Kidney glomerular epithelial cell (primary cell): ENCODE measurements at places on chromosomes 1 and 21.

DNA sequence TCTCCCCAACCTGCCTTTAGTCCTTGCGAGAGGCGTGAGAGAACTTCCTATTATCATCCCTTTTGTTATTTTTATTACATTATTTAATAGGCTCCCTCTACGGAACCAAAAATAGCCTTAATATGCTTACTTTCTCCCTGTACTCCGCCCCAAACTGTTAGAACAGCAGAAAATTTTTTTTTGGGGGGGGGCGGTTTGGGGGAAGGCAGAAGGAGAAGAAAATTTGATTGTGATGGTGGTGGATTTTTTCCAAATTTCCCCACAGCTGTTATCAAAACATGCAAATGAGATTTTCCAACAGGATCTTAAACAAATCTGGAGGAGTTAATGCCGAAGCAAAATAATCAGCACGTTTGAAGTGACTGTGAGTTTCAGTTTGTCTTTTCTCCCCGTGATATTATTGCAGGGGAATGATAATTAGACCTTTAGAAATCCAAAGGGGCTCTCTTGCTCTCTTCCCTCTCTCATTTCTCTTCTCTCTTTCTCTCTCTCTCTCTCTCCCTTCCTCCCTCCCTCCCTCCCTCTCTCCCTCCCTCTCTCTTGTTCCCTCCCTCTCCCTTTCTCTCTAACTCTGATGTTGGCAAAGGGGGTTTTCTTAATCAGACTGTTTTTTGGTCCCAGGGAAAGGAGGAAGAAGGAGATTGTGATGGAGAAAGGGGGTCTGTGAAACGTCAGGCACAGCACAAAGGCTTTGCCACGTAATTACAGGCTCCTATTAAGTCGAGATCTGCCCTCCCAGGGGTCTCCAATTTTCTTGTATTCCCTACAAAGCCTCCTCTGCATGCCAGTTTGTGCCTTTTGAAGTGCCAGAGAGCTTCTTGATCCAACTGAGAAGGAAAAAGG lies 1.1 kb upstream of the PRRX1 start:
- no peak for DNase-seq

DNA sequence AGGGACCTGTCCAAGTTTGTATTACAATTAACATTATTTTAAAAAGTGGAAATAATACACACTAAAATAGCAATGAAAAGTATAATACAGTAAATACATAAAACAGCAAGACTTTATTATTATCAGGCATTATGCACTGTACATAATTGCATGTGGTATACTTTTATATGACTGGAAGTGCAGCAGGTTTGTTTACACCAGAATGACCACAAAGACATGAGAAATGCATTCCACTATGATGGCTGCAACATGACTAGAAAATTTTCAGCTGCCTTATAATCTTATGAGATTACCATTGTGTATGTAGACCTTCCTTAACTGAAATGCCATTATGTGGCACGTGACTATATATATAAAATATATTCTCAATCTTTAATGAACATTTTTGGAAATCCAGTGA lies 1699.6 kb downstream of the KCNT2 start:
- DNase-seq: no peak

DNA sequence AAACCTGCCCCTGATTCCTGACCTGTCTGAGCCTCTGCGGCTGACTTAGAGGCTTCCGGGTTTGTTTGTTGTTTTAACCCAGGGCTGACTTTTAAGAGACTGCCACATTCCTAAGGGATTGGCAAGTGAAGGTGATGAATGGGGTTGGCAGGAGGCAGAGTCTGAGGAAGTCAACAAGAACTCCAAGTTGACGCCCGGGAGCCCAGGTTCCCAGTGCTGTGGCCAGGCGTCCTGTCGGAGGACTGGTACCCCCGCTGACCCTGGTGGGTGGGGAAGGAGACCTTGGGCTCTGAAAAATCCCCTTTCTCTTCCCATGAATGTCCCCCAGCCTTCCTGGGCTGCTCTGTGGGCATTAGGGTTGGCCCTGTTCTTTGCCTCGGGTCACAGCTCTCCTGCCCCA lies 19.7 kb upstream of the EPS8L3 start:
- DNase-seq: peak; percentile 87

- peak; percentile 98 for DNase-seq
Measured at GRCh38 chr1:233113009-233113879, 162.8 kb downstream of the NTPCR start.

GRCh38 chr1:187051618-187052232 lies 223.0 kb downstream of the PLA2G4A start:
- peak; percentile 37 for DNase-seq

DNA sequence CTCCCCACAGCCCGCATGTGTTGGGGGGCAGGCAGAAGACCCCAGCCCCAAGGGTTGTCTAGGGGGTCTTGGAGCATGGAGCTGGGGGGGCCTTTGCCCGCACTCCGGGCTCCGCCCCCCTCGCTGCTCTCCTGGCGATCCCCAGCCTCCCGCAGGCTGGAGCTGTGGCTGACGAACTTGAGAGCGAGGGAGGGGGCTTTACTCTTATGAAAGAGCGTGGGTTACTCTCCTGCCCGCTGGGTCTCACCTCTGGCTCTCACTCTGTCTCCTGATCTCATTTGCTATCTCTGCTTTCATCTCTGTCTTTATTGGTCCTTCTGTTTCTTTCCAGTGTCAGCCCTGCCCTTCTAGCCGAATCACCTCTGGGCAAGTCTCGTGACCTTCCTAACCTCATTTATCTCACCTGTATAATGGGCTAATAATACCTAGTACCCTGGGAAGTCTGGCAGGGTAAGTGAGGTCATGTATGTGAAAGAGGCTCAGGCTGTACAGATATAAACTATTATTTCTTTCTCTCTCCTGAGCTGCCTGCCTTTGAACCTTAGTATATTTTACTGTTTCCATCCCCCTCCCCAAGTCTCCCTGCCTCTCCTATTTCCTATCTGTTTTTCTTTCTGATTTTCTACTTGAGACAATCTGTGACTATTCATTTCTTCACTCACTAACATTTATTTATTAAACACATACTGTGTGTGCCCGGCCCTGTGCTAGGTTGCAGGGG lies 731 bp downstream of the EFNA4 start:
- DNase-seq: no peak

GRCh38 chr1:21099034-21099868 lies 77.4 kb downstream of the EIF4G3 start:
- no peak for DNase-seq

DNA sequence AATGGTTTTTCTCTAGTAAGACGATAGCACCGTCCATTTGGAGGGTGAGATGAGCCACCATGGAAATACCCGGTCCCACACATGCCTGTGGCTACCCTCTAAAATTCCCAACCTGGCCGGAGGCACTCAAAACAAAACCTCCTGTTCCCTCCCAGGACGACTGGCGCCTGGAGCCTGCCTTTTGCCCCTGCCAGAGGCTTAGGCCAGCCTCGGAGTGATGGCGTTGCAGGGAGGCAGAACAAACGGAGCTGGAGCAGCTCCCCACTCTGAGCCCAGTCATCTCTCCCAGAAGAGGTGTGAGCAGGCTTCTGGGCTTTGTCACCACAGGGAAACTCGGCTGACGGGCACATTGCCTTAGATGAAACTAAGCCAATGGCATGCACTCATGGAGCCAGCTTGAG lies 213.7 kb upstream of the HOOK1 start:
- DNase-seq: peak; percentile 82
